Ascending aorta (tissue), 2 donors: ENCODE measurements at places on chromosomes 11 and 22.

- no peak for DNase-seq
These were observed 7.3 kb downstream of the SELENOM start for GRCh38 chr22:31099841-31100761.

DNA sequence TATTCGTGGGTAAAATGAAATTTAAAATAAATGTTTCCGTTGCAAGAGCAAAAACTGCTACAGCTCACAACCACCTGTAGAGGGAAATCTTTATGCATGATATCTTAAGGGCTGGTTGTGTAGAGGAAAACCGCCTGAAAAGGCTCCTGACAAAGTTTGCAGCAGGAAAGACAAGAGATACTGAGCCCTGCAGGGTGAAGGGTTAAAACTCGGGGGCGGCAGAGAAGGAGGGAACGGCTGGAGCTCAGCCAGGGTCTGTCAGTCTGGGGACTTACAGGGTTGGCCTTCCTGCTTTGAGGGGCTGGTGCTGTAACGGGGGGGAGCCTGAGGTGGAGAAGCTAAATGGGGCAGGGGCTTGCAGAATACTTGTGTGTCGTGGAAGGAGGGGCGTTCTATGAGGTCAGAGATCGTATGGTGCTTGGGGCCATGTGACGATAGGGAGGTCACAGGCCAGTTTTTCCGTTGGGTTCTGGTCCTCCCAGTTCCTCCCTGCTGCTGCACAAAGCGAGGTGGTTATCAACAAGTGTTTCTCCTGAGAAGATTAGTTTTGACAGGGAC lies 122.9 kb upstream of the HSD17B12 start:
- DNase-seq: no peak

DNA sequence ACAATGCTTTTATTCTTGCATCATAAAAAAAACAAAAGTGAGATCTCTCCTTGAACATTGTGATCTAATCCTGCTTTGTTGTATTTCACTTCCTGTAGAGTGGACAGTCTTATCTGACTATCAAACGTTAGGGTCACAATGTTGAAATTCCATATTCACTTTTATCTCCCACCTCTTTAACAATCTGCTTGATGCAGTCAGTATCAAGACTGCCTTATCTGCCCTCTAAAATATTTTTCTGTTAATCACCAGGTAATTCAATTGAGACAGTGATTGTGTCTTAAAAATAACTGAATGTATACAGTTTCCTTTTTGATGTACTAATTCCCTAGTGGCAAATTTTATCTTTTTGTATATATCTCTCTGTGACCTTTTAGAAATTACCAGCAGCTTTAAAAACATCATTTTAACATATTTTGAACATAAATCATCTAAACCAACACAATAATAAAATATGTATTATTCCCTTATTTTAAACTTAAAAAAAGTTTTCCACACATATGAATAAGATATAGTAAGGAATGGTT lies 143.1 kb upstream of the MPPED2 start:
- DNase-seq: no peak

- no peak for DNase-seq
These were observed 46.5 kb downstream of the NEU3 start for GRCh38 chr11:75035256-75035655.

DNA sequence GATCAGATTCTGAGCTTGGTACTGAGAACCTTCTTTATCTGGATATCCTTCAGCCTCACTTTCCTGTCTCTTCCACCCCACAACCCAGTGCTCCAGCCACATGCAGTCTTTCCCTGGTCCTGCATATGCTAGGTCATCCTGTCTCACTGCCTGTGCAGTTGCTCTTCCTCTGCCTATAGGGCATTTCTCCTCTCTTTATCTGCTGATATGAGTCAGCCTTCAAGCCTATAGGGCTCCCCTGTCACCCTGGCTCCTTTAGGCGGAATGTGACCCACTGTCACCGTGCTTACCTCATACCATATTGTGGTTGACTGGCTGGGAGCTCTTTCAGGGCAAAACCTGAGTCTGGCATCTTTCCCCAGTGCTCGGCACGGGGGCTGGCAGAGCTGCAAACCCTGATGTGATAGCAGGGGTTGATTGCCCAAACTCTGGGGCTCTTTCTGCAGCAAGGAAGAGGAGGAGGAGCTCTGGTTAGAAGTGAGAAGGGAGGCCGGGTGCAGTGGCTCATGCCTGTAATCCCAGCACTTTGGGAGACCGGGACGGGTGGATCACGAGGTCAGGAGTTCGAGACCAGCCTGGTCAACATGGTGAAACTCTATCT lies 26.3 kb downstream of the MEI1 start:
- no peak for DNase-seq

- no peak for DNase-seq
These were observed 1.0 kb downstream of the NUP98 start for GRCh38 chr11:3796346-3796745.

- DNase-seq: no peak
These were observed 124.3 kb downstream of the ARHGAP20 start for GRCh38 chr11:110587972-110588371.

DNA sequence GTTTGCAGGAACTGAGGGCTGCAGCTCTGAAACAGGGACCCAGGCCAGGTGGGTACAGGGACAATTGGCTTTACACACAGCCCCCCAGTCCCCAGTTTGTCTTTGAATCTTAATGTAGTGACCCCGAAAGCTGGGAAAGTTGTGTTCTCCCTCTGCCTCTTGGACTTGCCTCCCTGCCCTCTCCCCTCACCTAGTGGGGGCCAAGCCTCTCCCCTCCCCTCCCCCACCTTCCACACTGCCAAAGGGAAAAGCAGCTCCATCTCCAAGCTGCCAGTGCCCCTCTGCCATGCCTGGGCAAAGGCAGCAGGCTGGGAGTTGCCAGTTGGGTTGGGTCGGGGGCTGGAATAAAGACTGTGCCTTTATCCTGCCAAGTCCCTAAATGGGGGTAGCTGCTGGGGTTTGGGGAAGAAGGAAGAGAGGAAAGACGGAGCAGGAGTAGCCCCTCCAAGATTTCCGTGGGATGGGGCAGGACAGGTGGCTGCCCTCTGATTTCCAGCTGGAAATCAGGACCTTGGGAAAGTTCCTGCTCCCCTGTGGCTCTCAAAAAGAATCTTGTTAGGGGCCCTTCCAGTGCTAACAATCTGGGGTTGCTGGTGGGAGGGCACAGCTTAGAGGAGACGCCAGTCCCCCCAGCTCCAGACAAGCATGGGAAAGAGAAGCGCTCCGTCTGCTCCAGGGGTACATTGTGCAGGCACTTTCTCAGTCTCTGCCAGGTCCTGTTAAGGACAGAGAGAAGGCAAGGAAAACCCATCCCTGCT lies 2.8 kb upstream of the CLCF1 start:
- DNase-seq: no peak

- DNase-seq: no peak
These were observed 10.2 kb downstream of the ADM start for GRCh38 chr11:10315083-10315482.

DNA sequence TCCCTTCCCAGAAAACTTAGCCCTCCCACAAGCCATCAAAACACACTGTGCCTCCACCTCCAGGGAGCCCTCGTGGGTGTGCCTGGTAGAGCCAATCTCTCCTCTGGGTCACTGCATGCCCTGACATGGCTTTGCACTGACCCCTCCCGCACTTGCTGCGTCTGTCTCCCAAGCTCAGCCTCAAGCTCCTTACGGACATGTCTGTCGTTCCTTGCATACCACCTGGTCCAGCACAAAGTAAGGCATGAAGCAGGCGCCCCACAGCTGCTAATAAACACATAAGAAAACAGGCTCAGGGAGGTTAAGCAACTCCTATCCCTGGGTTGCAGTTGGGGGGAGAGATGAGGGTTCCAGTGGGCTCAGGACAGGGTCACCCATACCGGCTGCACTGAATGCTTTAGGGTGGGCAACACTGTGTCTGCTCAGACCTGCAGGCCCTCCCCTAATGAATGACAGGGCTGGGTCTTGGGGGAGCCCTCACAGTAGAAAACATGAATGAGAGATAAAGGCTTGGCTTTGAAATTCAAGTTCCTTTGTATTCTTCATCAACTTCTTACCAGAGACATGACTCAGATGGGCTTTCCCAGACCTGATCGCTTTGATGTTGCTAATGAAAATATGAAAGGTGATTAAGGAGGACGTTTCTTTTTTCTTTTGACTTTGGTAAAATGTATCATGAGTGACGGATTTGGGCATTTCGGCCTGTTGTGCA lies 38.0 kb downstream of the PHF21B start:
- no peak for DNase-seq

DNA sequence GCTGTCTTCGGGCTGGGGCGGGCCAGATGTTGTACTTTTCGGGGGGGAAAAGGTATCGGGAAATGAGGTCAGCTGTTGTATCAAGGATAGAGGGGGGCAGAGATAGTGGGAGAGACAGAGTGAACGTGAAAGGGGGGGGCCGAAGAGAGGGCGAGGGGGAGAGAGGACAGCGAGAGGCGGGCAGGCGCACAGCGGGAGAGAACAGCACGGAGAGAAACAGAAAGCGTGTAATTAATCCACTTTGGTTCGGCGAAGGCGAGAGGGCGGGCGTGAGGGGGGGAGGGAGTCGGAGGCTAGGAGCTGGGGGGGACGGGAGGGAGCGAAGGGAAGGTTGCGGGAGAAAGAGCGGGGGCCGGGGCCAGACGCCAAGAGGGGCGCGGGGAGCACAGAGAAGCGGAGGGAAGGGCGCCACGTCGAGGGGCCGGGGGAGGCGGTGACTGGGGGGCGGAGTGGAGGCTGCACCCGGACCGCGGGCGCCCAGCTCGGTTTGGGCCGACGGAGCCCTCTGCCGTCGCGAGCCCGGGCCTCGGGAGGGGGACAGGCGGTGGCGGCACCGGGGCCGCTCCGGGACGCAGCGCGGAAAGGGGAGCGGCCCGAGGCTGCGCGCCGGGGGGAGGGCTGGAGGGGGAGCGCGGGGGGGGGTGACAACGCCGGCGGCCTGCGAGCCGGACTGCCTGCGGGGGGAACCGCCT lies 612 bp downstream of the IGF2 start:
- DNase-seq: no peak

GRCh38 chr11:86623041-86623621 lies 49.3 kb downstream of the ME3 start:
- DNase-seq: no peak

GRCh38 chr11:33722590-33723234 lies 13.5 kb downstream of the CD59 start:
- DNase-seq: no peak
